ENCODE measurements at places on chromosomes 5 and 9. TPM values are rescaled to one million over a fixed set of nuclear protein-coding genes. Genes with fewer than 3 reads are reported as not detected.

The KIF4B gene
- not detected for total RNA-seq

The FBN2 gene
- total RNA-seq, result 45.2 TPM

The RABL6 gene
- 84.3 TPM for total RNA-seq

The PCDHGA2 gene
- not detected for total RNA-seq

The ECM2 gene
- not detected for total RNA-seq

The GFI1B gene
- total RNA-seq, result not detected

The PLPP7 gene
- 0.98 TPM for total RNA-seq

GRCh38 chr5:113115061-113115460 is 138.5 kb downstream of the DCP2 start:
- DNase-seq, result no peak

DNA sequence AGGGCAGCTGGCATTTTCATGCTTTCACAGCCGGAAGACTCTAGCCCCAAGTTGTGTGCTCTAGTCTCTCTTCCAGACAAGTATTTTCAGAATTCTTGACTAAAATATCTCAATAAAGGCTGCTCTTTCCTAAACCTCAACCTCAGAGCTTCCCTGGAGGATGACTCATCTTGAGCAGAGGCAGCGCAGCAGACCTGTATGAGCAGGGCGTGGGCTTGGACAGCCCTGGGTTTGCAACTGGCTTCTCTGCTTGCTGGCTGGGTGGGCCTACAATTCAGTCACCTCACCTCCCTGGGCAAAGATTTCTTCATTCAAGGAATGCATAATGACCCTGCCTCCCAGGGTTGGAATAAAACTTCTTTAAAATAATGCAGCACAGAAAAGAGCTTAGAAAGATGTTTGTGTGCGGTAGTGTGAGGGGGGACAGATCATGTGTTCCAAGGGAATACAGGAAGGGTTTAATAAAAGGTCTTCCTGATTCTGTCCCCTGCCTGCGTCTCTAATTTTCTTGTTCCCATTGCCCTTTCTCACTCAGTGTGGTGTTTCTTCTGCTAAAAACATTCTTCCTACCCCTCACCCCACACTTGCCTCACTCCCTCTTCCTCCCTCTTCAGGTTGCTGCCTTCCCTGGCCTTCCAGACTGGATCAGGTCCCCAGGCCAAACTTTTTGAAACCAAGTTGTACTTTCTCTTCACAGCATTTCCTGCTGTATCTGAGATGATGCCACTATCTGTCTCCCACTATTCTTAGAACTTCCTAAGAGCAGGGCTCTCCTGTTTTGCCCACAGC is 39.4 kb upstream of the MAP1B start:
- peak; percentile 79 for DNase-seq

- no peak for DNase-seq
These were observed 80.8 kb upstream of the RNU6ATAC start for GRCh38 chr9:134245179-134245578.

- DNase-seq, result peak; percentile 84
These were observed 245.4 kb downstream of the MPDZ start for GRCh38 chr9:13033959-13034693.

GRCh38 chr9:134175291-134175807 is 11.0 kb upstream of the RNU6ATAC start:
- DNase-seq, result peak; percentile 34

DNA sequence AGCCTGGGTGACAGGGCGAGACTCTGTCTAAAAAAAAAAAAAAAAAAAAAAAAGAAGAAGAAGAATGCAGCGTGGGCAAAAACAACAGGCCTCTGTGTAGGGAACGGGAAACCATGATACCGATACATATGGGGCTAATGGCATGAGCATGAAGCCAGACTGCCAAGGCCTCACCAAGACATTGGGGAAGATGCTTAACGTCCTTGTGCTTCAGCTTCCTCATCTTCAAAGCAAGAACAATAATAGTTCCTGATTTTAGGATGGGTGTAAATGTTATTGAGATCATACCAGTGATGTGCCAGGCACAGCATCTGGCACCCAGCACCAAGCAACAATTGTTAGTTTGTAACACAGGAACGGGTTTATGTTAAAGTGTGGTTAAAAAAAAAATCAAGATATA is 51.4 kb downstream of the NEURL1B start:
- DNase-seq, result no peak

DNA sequence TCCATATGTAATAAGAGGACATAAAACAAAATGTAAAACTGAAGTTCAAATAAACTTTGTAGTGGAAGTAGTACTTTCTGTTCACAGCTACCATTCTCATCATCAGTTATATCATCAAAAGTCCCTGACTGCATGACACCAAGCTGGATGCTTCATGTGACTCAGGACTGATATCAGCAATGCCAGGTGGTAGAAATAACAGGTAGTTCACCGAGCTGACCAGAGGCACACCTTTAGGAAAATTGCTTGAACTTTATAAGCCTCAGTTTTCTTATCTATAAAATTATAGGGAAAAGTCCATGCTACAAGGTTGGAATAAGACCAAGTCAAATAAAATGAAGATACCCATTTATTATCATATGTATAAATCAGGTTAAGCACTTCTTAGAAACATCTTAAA is 124.9 kb upstream of the PTGER4 start:
- DNase-seq, result peak; percentile 40

- DNase-seq, result peak; percentile 39
These were observed 63.9 kb downstream of the MAT2B start for GRCh38 chr5:163569284-163569683.

DNA sequence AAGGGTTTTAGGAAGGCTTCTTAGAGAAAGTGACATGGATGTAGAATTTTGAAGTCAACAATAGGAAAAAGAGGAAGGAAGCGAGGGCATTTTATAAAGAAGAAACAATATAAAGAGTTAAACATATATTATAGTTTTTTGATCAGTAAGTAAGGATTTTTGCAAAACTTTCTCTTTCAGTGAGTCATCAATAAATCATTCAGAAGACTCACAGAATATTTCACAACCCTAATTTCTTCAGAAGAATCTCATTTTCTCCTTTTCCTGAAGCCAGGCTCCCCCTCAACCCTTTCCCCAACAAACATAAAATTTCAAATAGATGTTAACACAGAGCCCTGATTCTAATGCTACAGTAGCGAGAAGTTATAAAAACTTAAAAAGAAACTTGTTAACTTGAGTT is 4.3 kb upstream of the COX7C start:
- no peak for DNase-seq

DNA sequence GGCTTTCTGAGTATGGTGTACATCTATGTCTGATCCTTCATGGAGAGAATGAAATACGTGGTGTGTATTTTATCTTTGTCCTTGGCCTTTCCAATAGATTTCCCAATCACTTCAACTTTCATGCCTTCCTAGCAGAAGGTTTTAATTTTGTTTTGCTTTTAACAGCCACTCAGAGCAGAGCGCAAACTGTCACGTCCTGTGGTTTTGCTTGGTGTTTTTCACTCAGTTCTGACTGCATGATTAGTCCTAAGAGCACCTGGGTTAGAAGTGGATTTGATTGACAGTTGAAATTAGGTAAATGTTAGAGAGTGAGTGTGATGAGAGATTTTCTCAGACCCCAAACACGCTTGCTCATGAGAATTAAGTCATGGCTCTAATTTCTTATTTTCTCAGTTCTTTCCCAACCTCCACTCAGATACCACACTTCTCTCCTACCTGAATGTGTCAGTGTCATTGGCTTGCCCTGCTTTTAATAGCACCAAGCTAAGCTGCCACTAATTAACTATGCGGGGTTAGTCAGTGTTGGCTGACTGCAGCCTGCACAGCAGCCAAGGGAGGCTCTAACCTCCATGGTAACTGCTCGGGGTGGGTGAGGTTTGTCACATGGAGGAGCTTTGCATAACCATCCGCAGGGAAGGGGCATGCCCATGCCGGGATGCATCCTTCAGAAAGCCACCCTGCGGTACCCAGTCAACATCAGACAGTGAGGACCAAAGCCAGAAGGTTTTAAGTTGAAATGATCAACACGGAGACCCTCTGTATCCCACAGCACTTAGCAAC is 173.4 kb downstream of the NR3C1 start:
- no peak for DNase-seq

DNA sequence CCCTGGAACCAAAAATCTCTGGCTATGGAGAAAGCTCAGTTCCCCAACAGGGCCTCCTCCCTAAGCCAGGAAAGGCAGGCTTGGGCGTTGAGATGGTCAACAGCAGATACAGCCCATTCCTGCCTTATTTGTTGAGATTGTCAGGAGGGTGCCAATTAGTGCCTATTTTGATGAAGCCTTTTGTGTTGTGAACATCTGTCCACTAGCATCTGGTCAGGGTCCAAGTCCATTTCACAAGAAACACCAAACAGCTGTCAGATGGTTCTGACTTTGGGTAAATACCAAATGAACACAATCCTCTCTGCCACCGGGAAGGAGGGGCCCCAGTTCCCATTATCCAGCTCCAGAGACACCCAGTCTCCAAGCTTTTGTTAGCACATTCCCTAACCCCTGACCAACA is 19.9 kb downstream of the SEMA6A start:
- no peak for DNase-seq

GRCh38 chr9:131727795-131728545 is 11.9 kb downstream of the RAPGEF1 start:
- DNase-seq, result no peak

DNA sequence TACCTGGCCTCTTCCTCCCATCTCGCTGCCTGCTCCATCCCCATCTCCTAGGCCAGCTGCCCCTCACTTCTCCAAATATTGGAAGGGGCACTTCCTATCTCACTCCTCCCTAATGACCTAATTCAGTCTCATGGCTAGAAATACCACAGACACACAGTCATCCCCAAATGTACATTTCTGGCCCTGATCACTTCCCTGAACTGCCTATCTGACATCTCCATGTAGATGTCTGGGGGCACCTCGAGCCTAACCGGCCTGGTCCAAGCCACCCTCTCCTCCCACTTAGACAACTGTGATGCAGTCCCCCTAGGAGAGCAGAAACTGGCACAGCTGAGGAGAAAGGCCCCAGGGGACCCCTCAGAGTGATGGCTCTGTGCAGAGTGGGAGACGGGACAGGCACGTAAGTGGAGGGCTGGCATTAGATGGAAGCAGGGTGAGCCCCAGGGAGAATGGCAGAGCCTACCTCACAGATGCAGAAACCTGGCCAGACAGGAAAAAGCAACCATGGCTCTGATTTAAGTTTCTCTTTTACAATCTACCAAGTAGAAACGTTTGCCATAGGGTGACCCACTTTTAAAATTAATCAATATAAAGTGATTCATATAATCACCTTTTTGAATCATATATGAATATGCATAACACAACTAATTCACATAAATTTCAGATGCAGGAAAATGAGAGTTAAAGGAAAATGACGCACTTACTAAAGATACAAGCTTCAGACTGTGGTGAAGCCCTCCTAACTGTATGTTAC is 22.1 kb downstream of the CAMSAP1 start:
- DNase-seq, result peak; percentile 10

GRCh38 chr5:56962286-56962685 is 10.4 kb upstream of the MIER3 start:
- no peak for DNase-seq

- no peak for DNase-seq
These were observed 412.7 kb downstream of the ACTL7B start for GRCh38 chr9:108443019-108443633.

- no peak for DNase-seq
These were observed 170.5 kb downstream of the NDUFS4 start for GRCh38 chr5:53730943-53731342.

DNA sequence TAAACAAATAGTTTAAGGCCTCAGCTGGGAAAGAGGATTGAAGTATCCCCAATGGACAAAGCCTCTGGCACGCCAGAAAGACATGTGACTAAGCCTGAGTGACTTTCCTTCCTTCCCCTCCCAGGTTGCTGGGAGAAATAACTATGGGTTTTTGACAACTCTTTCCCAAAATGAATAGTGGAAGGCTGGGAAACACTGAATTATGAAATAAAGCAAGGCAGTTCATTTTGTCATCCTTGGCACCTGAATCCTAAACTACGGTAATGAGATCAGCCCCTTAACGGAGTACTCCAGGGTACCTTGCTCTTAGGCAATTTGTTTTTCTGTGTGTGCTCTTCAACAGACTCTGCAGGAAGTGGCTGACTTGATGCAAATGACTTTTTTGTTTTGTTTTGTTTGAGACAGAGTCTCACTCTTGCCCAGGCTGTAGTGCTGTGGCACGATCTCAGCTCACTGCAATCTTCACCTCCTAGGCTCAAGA is 75.2 kb downstream of the LMNB1 start:
- no peak for DNase-seq

DNA sequence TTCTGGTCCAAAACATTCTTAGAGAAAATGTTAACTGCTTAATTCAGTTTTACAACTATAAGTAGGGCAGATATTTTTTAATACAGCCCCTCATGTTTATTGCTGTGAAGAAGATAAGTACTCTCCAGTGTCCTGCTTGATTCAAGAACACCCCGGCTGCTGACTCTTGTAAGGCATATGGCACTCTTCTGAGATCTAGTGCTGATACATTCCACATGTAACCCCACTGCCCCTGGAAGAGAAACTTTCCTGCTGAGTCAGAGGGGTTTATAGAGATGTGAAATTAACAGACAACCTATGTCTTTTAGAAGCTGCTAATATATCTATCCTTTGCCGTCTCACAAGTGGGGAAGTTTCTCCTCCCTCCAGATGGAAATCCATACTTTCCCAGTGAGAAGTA is 1.0 kb upstream of the MINAR2 start:
- DNase-seq, result no peak

- DNase-seq, result no peak
These were observed 71.8 kb upstream of the CTSV start for GRCh38 chr9:97110696-97111095.

DNA sequence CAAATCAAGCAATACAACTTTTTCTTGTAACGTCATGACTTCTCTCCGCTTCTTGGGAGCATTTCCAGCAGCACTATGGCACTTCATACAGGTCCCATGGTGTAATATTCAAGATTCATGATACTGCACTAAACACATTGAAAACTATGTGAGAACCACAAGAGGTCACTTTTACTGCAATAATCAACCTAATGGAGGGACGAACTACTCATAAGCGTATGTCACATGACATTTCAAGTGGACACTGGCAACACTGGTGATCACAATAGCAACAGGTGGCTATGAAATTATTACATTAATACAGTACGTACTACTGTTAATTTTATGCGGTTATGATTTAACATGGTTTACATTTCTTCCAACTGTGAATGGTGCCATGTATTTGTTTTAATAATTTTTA is 78.6 kb upstream of the TBC1D9B start:
- DNase-seq, result peak; percentile 6

GRCh38 chr5:104472811-104473210 is 910.2 kb upstream of the NUDT12 start:
- no peak for DNase-seq

GRCh38 chr5:67286006-67286405 is 89.4 kb upstream of the CD180 start:
- no peak for DNase-seq

- peak; percentile 22 for DNase-seq
These were observed 21.4 kb downstream of the DIAPH1 start for GRCh38 chr5:141597394-141597793.

DNA sequence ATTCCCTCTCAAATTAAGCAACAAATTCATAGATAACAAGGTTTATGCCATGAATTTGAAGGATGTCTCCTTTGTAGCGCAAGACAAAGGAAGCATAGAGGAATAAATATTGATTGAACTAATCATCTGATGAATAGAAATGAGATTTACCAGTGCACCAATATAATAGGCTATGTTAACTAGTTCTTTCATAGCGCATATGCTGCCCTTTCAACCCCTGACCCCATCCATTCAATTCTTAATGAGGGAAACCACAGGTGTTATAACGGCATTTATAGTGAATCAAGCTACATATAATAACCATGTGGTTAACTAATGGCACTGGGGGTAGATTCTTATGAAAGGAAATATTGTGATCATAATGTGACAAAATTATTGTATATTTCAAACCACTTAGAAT is 6.5 kb downstream of the RORB start:
- DNase-seq, result no peak

- DNase-seq, result peak; percentile 10
These were observed 1196.1 kb upstream of the CDH9 start for GRCh38 chr5:28234356-28234968.

GRCh38 chr9:98884849-98885248 is 58.9 kb upstream of the COL15A1 start:
- no peak for DNase-seq

Measured in PC-3 (cell line).